ENCODE measurements at places on chromosomes 16 and 17.

DNA sequence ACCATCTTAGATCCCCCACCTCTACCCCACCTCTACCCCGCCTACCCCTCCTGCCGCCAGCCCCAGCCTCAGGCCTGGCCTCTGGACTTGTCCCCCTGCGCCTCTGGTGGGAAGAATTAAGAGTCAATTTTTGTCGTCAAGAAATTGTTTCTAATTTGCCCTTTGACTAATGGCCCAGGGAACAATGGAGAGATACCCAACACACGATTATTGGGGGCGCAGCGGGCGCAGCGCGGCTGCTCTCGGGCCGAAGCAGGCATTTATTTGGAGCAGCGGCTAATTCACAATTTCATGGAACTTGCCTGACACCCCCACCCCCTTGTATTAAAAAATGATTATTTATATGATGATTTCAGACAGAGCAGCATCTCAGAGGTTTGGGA is 4.4 kb upstream of the BAHCC1 start:
- DNase-seq: no peak

GRCh38 chr16:23388786-23389185 is 64.2 kb downstream of the COG7 start:
- DNase-seq: no peak

GRCh38 chr16:57413733-57414132 is 9.2 kb downstream of the CCL17 start:
- DNase-seq: no peak

DNA sequence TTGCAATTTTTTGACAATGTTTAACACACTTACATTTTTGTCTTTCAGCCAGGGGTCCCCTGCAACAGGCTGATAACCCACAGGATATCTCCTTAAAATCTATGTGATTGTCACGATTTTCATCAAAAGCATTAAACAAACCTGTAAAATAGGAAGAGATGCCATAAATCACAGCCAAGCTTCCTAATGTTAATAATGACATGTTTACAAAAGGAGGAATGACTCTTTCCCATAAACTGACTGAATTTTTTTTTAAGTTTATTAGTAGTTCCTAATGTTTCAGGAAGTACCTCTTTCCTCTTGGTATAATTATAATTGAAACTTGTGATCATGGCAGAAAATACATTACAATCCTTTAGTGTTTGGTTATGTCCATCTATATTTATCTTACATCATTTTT is 119.6 kb downstream of the CA4 start:
- DNase-seq: no peak

- DNase-seq: no peak
Observed at GRCh38 chr16:20781697-20782096, 17.9 kb downstream of the ACSM3 start.

GRCh38 chr17:72421128-72422092 is 300.6 kb downstream of the SOX9 start:
- no peak for DNase-seq

GRCh38 chr16:11306997-11307638 is 26.0 kb upstream of the PRM1 start:
- no peak for DNase-seq

DNA sequence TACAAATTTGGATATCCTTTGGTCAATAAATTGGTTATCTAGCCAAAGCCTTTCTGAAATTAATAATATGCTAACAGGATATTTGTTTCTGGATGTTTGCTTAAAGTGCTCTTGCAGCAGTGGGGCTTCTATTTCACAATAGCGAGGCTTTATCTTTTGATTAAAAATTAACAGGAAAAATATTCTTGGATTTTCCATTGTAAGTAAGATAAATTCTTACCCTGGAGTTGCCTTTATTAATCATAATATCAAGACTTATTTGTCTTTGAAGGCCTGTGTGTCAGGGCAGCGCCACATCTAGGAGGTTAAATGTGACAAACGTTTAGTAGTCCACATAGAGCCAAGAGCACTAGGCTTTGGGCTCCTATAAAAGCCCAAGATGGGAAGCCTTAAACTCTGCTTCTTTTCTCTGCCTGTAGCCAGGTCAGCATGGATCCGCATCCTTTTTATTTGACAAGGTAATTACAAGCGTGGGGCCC is 5.3 kb downstream of the TMEM97 start:
- no peak for DNase-seq

- DNase-seq: no peak
Observed at GRCh38 chr17:55334881-55335540, 70.3 kb downstream of the HLF start.

DNA sequence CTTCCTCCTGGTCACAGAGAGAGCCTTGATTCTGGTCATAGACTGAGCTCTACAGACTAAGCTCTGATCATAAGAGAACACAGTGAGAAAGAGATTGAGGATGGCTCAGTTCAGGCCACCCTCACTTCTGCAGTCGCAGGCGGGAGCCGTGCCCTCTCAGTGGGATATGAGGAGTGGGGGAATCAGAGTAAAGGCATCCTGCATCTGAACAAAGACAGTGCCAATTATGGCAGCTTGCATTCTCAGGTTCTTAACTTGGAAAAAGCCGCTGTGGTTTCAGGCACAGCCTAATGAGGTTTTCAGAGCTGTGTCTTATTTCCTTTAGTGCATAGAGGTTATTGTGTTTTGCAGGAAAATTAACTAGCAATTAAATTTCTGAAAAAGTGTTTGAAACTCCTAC is 134.4 kb upstream of the NLRP1 start:
- DNase-seq: no peak

- no peak for DNase-seq
Observed at GRCh38 chr17:46769531-46770438, 48.7 kb downstream of the WNT3 start.

GRCh38 chr16:80652441-80652840 is 111.6 kb downstream of the DYNLRB2 start:
- no peak for DNase-seq

- DNase-seq: no peak
Observed at GRCh38 chr16:87628940-87629339, 26.6 kb downstream of the JPH3 start.

DNA sequence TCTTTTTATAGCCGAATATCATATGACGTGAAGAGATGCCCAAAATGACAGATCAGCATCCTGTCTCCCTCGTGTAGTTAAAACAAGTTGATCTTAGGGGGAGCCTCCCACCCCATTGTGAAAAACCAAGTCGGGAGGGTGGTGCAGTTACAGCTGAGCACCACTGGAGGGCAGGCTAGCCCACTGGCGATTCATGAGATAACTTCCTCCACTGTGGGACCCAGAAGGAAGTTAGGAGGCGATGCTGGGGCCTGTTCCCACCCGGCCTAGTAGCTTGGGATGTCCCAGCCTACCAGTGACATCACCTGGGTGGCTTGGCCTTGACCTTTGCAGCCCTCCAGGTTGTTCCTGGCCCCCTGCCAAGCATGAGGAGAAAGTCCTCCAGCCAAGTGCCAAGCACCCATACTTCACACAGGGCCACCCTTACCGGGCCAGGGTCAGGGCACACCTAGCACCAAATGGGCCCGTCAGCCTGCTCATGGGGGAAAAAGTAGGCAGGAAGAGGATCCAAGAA is 8.1 kb upstream of the CPNE2 start:
- peak; percentile 82 for DNase-seq

DNA sequence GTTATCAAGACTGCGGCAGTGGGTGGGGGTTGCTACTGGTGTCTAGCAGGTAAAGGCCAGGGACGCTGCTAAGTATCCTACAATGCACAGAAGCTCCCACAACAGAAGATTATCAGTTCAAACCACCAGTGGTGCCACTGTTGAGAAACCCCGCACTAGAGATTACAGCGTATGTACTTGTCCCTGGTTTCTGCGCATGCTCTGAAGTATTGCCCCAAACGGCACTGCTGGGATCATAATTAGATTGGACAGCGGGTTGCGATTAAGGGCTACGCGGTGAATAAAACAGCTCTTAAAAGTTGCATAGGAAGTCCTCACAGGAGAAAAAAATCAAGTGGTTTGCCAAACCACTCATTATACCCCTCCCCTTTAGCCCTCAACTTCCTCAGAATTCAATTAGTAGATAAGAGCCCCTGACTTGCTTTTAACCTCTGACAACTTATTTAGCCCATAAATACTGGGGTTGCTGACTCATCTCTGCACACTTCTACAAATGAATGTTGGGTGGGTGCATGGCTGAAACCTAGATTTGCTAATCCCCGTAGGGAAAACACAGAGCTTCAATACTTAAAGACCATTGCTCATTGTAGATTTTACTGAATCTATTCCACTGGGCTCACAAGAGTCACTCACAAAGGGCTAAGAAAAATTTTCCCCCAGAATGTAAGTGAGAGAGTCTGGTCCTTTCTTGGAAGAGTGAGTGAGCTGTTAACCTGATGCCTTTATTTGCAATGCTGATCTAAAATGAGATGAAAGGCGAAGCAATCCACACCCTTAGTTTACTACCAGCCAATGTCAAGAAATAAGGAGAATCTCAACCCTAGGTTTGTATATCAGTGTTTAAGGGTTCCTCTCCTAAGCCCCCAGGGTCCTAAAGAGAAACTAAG is 91.8 kb downstream of the RGS9 start:
- DNase-seq: no peak

Measured in bone marrow (tissue), 2 donors.